Activated T-helper 1 cell treated with anti-CD3 and anti-CD28 coated beads, Interleukin-12 subunit alpha, Interleukin-12 subunit beta, Interleukin-2, Interleukin-4 antibody, amounts not matched to agents 30 ng/mL and 10 ng/mL and 1 ng/mL, durations not matched to agents 14 hours and 24 hours and 36 hours (primary cell): ENCODE measurements at places on chromosomes 1 and 21. TPM values are rescaled to one million over a fixed set of nuclear protein-coding genes. Genes with fewer than 3 reads are reported as not detected.

MROH9 gene
- total RNA-seq = not detected in 2 replicates

C1orf159 gene
- 30.0 and 30.3 TPM in 2 replicates for total RNA-seq

DNA sequence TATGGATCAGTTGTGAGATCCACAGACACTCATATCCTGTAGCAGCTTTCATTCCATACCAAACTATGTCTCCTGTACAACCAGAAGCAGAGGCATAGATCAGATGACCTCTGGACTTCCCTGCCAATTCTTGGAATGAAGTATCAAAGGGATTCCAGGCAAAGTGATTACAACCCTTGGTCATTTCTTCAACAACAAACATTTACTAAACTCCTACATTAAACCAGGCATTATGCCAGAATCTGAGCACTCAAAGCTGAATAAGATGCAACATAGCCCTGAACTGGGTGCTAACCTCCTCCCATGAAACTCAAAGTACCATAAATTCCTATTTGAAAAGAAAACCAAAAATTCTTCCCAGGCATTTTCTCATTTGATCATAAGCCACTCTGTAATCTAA is 121.2 kb upstream of the SGIP1 start:
- no peak overlapping the region for H3K4me3 ChIP-seq
- H3K4me1 ChIP-seq = peaks cover 17% of the 10 kb centered on the region
- no peak for DNase-seq
- H3K27me3 ChIP-seq = no peaks in the 10 kb centered on the region

DNA sequence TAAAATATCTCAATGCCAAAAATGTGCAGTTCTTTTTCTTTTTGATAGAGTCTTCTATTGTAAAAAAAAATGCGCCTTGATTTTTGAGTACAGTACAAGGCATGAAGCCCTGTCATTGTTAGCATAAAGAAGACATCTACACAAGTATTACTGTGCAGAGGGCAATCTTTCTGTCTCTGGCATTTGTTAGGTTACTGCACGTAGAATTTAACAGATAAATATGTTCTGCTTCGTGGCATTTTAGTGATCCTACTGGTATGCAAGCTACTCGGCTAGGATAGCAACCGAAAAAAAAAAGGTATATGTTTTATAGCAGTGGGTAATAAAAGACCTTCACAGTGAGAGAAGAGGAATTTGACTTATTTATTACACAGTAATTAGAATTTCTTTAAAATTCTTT is 492.9 kb upstream of the ADGRL2 start:
- no peak overlapping the region for H3K27ac ChIP-seq
- H3K4me1 ChIP-seq = no peaks in the 10 kb centered on the region
- no peaks in the 10 kb centered on the region for H3K36me3 ChIP-seq
- DNase-seq = no peak
- H3K27me3 ChIP-seq = no peaks in the 10 kb centered on the region

GRCh38 chr1:184747089-184747955 is 7.3 kb downstream of the EDEM3 start:
- H3K36me3 ChIP-seq = peaks cover 17% of the 10 kb centered on the region
- H3K4me1 ChIP-seq = peaks cover 34% of the 10 kb centered on the region
- no peak overlapping the region for H3K27ac ChIP-seq
- no peaks in the 10 kb centered on the region for H3K27me3 ChIP-seq

GRCh38 chr1:192445241-192445640 is 128.4 kb downstream of the RGS21 start:
- H3K27ac ChIP-seq = no peak overlapping the region
- no peak overlapping the region for H3K4me3 ChIP-seq
- no peaks in the 10 kb centered on the region for H3K4me1 ChIP-seq
- no peak for DNase-seq
